ENCODE measurements at places on chromosomes 1 and 21. TPM values are rescaled to one million over a fixed set of nuclear protein-coding genes. Genes with fewer than 3 reads are reported as not detected.
A peak's percentile ranks its signal among the peaks of the same experiment; 100 is the strongest.

Gene CNIH3
- 26.9 TPM for total RNA-seq

Gene TTLL10
- total RNA-seq, result not detected

Gene PTCH2
- total RNA-seq, result 10.4 TPM

Gene CHIA
- total RNA-seq, result not detected

Gene ITLN1
- total RNA-seq, result not detected

Gene MAP10
- total RNA-seq, result 5.7 TPM

DNA sequence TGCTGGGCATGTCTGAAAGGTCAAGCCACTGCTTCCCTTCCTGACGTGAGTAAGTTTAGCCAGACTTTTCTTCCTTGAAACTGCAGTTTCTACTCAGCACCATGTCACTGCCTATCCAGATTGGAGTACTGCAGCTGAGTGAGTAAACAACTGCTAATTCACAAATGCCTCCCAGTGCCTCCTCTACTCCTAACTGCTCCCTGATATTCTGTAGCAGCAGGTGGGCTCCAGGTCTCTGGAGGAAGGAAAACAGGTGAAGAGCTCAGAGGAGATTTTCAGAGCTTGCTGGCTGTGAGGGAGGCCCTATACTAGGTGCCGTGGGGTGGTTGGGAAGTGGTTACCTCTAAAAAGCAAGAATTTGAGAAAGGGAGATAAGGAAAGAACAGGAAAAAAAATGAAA, 96.5 kb downstream of the KIF14 start:
- DNase-seq, result no peak

DNA sequence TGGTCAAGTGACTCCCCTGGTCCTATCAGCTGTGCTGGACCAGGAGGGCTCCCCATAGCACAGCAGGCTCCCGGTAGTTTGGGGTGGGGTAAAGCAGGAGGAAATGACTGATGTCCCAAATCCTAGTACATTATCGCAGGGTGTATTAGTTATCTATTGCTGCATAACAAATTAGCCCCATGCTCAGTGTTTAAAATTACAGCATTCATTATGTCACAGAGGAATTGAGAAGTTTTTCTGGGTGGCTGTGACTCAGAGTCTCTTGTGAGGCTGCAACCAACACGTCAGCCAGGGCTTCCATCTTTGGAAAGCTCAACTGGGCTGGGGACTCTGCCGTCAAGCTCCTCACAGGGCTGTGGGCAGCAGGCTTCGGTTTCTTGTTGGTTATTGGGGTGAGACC, 34.3 kb upstream of the LAPTM5 start:
- no peak for DNase-seq

GRCh38 chr1:226662642-226663326, 76.3 kb downstream of the ITPKB start:
- peak; percentile 62 for DNase-seq

DNA sequence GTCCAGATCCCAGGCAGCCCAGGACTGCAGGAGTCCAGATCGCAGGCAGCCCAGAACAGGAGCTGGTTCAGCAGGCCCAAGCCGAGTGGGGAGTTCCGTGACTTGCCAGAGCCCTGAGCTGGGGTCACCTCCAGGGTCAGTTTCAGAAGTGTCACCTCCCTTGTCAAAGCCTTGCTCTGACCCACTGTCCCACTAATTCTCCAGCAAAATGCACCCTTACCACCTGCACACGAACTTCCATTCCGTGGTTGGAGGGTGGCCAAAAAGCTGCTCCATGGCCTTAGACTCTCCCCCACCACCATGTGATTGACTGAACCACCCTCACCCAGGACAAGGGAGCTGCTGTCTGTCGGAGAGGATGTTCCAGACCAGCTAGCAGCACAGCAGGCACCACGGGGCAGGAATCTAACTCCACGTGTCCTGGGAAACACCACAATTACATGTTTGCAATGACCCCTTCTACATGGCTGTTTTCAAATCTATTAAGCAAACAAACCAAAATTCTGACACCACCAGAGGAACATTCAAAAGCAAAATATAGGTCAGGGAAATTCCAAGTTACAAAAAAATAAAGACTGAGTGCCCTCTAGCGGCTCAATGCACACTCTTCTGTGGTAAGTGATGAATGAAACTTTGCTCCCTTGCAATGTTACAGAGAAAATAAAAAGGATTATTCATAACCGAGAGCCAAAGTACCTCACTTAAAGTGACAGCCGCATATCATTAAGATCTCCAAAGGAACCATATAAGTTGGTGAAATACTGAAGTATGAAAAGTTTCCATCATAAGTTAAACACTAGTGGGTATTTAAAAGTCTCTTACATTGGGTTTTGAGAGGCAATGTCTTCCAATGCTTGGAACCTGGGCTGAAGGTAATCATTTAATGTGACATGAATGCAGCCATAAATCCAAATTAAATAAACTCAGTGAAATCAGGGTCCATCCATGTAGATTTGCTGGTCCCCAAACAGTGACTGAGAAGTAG, 76.3 kb downstream of the NPHP4 start:
- DNase-seq, result no peak

GRCh38 chr1:153774780-153775457, at the start of gene SLC27A3:
Gene SLC27A3, plus strand, starts transcription at chr1:153775407. Its CDS starts 91 bp downstream, at chr1:153775498.
- DNase-seq, result peak; percentile 70

- DNase-seq, result no peak
Measured at GRCh38 chr1:27545271-27545670, 55.3 kb upstream of the WASF2 start.

DNA sequence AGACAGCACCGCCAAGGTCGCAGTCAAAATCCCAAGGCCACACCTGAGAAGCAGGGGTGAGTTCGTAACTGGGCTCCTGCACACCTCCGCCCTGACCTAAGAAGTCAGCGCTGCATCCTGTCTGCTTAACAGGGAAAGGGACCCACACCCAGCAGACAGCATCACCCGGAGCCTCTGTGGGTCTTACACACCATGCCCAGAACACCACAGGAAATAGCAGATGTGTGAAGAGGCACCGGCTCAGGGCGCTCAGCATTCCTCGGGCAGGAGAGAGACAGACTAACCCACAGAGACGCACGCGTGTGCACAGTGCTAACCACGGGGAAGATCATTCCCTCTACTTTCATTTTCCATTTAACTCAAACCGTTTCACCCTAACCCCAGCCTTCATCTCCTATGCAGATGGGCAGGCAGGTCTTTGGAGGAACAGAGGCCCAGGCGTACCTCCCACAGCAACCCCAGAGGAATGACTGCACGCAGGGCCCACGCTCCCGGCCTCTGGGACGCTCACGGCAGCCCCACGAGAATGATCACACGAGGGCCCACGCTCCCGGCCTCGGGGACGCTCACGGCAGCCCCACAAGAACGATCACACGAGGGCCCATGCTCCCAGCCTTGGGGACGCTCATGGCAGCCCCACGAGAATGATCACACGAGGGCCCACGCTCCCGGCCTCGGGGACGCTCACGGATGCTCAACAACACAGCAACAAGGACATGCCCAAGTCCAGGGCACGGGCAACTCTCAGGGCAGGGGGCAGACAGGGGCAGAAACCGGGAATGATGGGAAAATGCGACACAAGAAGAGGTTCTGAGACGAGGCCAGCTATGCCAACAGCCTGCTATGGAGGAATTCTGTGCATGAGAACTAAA, 20.9 kb downstream of the POFUT2 start:
- DNase-seq, result peak; percentile 11

- DNase-seq, result no peak
Measured at GRCh38 chr1:19424651-19425570, 60.4 kb downstream of the CAPZB start.

DNA sequence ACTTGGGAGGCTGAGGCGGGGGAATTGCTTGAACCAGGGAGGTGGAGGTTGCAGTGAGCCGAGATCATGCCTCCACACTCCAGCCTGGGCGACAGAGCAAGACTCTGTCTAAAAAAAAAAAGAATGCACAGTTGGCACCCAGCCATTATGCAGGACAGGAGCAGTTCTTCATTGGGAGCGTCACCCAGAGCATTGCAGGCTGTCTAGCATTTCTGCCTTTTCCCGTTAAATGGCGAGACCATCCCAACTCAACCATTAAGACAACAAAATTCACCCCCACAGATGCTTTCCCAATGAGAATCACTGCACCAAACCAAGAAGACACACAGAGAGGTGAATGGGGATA, 105.8 kb downstream of the EDEM3 start:
- no peak for DNase-seq

DNA sequence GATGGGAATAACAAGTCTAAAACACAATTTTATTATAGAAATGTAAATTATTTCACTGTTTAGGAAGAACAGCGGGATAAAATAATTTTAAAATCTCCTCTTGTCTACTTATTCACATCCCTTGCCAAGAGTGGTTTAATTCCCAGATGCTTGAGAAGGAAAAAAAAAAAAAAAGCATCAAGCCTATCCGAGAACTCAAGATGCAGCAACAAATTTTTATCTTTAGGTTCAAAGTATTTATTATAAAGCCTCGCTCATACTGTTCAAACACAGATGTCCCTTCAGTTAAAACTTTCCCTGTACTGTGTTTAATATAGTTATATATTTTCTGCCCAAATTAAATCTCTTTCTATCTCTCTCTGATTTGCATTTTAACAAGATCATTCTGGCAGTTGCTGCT, 1615.8 kb downstream of the PLA2G4A start:
- no peak for DNase-seq

DNA sequence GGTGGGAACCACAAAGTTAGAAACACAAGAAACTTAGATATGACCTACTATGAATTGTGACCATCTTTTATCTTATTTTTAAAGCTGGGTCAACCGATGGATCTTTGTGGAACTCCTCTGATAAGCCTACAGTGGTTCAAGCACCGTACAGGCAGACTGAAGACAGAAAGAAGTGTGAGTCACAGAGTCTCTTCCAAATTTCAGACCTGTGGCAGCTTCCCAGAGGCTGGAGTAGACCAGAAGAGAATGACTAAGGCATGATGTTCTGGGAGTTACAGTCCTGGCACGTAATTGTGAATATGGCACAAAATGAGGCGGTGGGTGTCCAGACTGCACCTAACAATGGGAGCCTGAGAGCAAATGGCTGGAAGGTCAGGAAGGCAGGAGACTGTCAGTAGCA, 70.0 kb downstream of the LMO4 start:
- DNase-seq, result no peak

DNA sequence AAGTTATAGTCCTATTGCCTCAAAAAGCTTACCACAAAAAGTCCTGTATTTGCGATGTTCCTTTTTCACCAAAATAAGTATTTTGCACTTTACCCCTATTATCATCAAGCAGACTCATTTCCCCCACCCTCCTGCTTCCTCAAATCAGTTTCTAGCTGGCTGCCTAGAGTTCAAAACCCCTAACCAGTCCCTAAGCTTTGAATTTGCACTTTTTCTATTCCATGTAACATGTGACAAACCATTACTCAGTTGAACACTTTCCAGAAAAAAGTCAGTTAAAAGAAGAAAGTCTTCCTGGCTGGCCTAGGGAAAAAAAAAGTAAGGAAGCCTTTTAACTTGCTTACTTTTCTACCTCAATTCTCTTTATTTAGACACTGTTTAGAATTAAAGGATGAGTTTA, 8.2 kb downstream of the CEP170 start:
- DNase-seq, result no peak

- DNase-seq, result no peak
Measured at GRCh38 chr1:27570784-27571183, 33.2 kb downstream of the AHDC1 start.

All from dorsolateral prefrontal cortex (tissue), 122 donors.